ENCODE measurements at places on chromosomes 12 and 14.

DNA sequence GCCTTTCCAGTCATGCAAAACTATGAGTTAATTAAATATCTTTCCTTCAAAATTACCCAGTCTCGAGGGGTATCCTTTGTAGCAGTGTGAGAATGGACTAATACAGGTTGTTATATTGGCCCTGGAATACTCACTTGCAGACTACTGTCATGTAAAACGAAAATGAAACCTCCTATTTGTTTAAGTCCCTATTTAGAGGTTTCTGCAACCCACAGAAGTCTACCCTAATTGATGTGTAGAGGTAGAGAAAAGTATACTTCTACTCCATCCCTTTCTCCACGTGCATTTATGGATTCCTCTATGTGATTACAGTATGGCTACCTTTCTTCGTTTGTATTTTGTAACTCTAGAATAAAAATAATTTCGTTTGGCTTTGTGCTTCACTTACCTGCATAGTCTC, 371.1 kb downstream of the FSCB start:
- no peak for DNase-seq

- no peak for DNase-seq
Observed at GRCh38 chr12:112851024-112851777, 55.6 kb upstream of the OAS1 start.

- no peak for DNase-seq
Observed at GRCh38 chr14:92259613-92260357, 63.2 kb upstream of the SLC24A4 start.

DNA sequence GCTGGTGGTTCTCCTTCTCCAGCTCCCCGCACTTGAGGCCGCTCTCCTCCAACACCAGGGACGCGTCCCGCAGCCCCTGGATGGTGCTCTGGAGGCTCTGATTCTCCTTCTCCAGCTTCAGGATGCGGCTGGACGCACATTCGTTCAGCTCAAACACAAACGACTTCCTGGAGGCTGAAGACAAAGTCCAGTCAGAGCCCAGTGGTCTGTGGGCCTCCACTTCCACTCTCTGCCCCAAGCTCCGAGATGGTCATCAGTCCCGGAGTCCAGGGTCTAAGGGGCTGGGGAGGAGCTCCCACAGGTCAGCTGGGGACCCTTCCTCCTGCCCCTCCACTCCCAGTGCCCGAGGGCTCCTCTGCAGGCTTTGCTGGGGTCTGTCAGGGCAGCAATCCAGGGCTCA, 76.6 kb upstream of the GPR68 start:
- DNase-seq: no peak

GRCh38 chr12:90936230-90937005, 18.6 kb downstream of the CCER1 start:
- no peak for DNase-seq

- DNase-seq: no peak
Observed at GRCh38 chr14:74976264-74977113, 21.1 kb upstream of the PGF start.

DNA sequence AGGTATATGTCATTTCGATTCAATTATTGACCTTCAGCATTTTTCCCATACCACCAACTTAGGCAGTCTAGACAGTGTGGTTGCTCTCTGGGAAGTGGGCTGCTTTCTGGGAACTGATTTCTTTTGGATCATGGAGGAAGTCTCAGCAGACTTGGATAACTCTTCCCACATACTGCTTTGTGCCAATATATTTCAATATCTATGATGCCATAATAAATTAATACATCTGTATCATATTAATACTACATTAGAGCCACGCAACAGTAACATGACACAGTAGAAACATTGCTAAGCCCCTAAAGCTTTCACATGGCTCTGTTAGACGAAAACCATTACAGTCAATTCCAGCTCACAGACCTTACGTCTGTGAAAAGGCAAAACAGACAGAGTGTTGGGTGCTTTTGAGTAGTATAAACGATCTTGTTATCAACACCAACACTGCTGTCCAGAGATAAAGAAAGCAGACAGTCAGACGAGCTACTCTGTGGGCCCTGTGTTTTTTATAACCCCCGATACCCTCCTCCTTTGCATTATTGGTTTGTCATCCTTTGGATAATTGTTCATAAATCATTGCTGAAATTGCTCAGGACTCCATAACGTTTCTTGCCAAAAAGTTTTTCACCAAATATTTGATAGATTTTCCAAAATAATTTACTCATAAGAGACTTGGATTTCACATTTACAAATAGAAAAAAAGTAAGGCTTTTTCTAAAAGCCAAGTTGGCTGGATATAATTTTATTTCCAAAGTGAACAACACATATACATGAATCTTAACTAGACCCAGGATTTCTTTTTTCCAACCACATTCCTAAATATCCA, 439.7 kb downstream of the ADAMTS20 start:
- no peak for DNase-seq

- DNase-seq: no peak
Observed at GRCh38 chr12:109885616-109886015, 5.3 kb upstream of the GLTP start.

GRCh38 chr12:104751594-104751993, 206.5 kb downstream of the SLC41A2 start:
- no peak for DNase-seq

DNA sequence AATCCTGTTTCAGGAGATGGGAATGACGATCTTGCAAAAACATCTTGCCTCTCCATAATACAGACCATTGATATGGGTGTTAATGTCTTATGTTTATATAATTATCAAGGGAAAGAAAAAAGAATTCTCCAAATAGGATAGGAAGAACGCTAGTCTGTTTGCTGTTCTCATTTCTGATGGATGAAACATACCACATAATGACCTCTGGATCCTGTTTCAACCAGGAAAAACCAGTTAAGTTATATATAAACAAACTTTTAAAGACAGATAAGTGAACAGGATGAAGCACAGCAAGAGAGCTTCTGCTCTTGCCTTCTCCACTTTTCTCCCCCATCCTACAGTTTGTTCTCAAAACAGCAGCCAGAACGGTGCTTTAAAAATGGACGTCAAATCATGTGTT, 27.8 kb downstream of the COQ6 start:
- no peak for DNase-seq

- DNase-seq: no peak
Observed at GRCh38 chr12:13576935-13577500, 380.5 kb downstream of the EMP1 start.

DNA sequence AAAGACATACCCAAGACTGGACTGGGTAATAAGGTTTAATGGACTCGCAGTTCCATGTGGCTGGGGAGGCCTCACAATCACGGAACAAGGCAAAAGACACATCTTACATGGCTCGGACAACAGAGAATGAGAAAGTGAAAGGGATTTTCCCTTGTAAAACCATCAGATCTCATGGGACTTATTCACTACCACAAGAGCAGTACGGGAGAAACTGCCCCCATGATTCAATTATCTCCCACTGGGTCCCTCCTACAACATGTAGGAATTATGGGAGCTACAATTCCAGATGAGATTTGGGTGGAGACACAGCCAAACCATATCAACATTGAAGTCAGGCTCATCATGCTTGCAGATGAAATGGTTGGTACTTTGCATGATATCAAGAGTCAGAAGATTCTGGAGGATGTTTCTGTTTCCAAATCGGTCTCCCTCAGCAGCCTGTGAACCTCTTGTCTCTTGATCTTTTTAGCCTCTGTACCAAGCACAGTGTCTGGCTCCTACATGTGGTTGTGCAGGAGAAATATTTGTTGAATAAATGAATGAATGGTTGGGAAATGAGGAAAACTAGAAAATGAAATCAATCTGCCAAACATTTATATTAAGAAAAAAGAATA, 98.6 kb downstream of the VRK1 start:
- no peak for DNase-seq

DNA sequence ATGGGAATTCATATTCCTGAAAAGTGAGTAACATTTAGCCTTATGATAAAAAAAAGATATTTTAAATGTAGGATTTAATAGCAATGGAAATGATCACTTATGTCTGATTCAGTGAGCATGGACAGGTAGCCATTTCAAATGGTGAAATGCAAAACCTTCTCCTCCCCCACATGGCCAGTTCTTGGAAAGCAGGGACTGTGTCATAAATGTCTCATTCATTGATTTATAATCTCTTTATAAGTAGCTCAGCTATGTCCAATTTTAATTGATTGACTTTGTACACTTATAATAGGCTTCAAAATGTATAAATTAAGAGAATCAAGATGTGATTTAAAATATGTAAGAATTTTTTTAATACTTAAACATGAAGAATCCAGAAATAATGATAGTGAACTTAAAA, 24.6 kb upstream of the SCFD1 start:
- no peak for DNase-seq

GRCh38 chr14:64324461-64324860, 30.3 kb upstream of the ESR2 start:
- DNase-seq: no peak

- peak; percentile 22 for DNase-seq
Observed at GRCh38 chr12:76413121-76413520, 64.9 kb upstream of the BBS10 start.

DNA sequence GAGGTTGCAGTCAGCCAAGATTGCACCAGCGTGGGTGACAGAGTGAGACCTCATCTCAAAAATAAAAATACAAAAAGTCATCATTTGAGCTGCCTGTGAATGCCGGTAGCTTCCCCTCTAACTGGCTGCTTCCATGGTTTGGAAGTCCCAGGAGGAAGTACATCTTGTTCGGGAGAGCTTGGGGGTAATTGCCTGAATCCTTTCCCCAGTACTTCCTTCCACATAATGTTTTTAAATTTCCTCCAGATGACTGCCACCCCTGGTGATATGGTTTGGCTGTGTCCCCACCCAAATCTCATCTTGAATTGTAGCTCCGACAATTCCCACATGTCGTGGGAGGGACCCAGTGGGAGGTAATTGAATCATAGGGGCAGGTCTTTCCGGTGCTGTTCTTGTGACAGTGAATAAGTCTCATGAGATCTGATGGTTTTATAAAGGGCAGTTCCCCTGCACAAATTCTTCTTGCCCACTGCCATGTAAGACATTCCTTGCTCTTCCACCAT, 87.2 kb downstream of the SPRING1 start:
- DNase-seq: no peak

DNA sequence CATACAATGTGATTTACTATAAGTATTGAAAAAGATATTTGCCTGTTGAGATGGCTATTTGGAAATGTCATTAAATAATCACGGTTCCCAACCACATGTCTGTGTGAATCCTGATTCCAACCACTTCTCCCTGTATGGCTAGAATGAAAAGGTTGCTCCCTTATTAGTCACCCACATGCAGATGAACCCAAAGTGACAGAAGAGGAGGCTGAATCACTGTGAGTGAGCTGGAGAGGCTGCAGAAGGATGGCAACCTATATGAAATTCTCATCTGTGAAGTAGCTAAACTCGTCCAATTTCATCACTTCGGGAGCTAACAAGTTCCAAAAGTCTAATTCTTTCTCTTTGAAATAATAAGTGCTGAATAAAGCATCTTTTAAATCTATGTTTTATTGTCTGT, 300.5 kb downstream of the PRKD1 start:
- DNase-seq: peak; percentile 6

GRCh38 chr14:70808416-70809224, 693 bp downstream of the MAP3K9 start:
- DNase-seq: no peak

DNA sequence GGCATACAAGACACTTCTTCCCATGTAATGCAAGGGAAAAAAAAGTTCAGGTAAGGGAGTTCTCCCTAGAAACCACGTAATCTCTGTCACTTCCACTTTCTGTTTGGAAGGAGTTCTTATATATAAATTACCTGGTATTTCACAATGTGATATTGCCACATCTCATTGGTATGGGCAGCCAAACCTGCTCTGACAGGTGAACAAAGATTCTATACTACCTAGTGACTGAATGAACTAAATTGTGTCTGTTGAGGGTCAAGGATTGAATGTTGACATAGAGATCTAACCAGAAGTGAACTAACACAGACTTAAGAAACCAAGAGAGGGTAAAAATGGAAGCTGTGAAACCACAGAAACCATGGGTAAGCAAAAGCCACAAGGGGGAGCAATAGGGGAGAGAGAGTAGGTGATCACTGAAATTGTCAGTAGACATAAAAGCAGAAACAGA, 161.3 kb downstream of the RPL10L start:
- DNase-seq: no peak

DNA sequence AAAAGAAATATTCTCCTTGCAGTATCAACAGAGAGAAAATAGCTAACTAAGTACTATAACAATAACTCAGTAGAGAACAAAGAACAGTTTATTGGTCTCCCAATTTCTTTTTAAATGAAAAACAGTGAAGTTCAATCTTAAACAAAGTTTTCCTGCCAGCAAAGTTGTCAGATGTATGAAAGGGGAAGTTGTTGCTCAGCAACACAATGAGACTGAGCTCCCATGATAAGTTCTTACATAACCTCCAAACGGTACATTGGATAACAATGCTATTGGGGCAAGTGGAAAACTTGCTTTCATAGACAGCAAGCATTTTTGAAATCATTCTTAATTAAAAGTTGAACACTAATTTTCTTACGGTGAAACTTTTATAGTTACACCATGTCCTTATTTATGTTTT, 94.9 kb downstream of the ALG10B start:
- no peak for DNase-seq

DNA sequence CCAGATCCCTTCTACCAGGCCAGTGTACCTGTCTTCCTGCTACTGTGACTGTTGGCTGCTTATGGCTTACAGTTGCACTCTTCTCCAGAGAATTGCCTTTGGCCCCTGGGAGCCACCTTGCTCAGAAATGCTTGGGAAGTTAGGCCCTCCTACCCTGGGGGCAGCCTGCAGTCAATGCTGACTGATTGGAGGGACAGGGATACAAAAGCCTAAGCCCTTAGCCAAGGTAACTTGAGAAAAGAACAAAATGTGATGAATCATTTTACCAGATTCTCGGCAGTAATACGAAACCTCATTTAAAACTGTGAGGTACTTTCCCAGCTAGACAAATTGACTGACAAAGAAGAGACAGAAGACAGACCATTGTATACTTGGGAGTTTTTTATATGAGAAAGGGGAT, 47.3 kb downstream of the PTCSC3 start:
- no peak for DNase-seq

GRCh38 chr12:96194576-96194889, 358 bp downstream of the ELK3 start:
- no peak for DNase-seq

DNA sequence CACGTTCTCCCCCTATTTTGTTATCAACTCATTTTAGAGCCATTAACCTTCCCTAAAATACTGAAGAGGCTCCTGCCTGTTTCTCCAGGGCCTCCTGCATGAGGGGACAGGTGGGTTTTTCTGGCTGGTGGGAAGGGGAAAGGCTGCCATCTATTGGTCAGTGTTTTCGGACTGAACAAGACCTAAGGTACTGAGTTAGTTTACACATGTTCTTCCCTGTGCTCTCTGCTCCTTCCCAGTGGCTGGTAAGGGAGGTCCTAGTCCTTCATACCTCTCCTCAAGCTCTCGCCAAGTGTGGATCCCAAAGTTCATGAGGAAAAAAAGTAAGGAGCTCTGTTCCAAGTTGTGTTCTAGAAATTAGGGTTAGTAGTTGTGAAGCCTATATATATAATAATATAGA, 357.5 kb downstream of the FSCB start:
- no peak for DNase-seq

GRCh38 chr12:107759410-107759809, 1.5 kb downstream of the PRDM4 start:
- peak; percentile 65 for DNase-seq

GRCh38 chr12:18120899-18121298, 30.9 kb upstream of the RERGL start:
- no peak for DNase-seq
